ENCODE measurements at places on chromosomes 2 and 18. TPM values are rescaled to one million over a fixed set of nuclear protein-coding genes. Genes with fewer than 3 reads are reported as not detected.

CAPN14 gene
- 0.97 TPM for total RNA-seq

SNORC gene
- total RNA-seq: 18.7 TPM

FBLN7 gene
- total RNA-seq: 2.5 TPM

XDH gene
- total RNA-seq: 1.7 TPM

GNAL gene
- 8.7 TPM for total RNA-seq

CASP8 gene
- 22.7 TPM for total RNA-seq

NEU4 gene
- total RNA-seq: 0.21 TPM

POTEJ gene
- not detected for total RNA-seq

TNFRSF11A gene
- total RNA-seq: 15.4 TPM

MIB1 gene
- total RNA-seq: 24.4 TPM

C2orf15 gene
- 0.72 TPM for total RNA-seq

SGPP2 gene
- 48.2 TPM for total RNA-seq

- H3K4me3 ChIP-seq: no peak overlapping the region
- DNase-seq: no peak
- H3K4me1 ChIP-seq: no peaks in the 10 kb centered on the region
Measured at GRCh38 chr18:70582981-70583380, 294.1 kb downstream of the SOCS6 start.

DNA sequence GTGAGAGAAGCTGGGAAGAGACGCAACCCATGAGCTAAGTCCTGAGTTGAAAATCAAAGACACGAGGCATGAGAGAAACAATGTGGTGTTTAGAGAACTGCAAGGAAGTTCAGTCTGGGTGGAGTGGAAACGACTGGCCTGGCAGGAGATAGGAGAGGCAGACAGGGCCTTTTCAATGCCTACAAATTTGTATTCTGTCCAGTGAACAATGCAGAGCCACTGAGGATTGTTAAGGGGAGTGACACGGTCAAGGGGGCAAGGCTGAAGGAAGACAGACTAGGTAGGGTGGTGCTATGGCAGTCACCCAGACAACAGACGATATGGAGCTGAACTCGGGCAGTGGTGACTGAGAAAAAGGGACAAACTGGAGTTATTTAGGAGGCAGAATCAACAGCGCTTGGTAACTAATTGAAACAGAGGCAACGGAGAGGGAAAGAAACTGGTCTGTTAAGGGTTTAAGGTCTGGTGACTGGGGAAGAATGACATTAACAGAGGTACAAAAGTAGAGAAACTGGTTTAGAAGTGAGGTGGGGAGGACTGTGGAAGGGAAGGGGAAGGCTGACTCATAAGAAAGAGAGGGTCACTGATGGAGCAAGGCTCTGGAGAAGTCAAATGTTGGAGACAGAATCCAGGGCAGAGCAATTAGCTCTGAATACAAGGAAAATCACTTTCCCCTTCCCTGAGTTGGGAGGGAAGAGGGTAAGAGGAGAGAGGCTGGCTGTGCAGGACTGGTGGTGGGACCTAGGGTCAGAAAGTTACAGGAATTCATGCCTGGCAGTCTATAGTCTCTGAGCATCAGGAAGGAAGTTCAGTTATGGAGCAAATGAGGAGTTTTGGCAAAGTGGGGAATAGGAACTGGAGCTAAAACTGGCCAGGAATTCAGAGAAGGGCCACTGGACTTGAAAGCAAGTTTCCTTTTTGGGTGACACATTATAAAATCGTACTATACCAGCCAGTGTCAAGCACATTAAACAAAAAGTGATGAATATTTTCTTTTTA is 63.4 kb upstream of the CHRNA1 start:
- H3K27ac ChIP-seq: peak overlapping the region; percentile 49
- no peak for DNase-seq
- H3K4me3 ChIP-seq: no peak overlapping the region
- no peaks in the 10 kb centered on the region for H3K27me3 ChIP-seq
- H3K36me3 ChIP-seq: no peaks in the 10 kb centered on the region

DNA sequence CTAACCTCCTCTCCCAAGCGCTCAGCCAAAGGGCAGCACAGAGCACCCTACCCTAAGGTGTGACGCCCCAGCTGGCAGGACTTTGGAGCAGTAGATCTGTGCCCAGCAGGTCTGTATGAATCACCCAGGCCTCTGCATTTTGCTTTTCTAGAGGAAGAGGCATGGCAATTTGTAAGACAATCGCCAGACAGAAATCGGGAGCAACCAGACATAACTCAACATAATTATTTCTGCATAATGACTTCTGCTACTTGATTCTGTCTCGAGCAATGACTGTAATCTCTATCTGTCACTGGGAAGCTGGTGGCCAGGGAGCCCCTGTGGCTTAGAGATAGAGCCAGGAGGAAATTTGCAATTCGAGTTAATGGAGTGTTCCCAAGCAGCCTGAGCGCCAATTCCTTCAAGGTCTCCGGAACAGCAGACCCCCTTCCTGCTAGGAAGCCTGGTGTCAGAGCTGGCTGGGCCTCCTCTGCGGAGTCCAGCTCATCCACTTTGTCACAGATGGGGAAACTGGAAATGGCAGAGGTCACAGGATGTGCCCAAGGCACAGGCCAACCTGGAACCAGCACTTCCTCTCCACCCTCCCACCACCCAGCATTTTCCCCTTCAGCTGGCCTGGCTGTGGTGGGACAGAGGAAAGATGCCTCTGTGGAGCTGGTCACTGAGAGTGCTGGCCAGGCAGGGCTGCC is 55.0 kb downstream of the ODC1 start:
- H3K4me3 ChIP-seq: no peak overlapping the region
- H3K4me1 ChIP-seq: peaks cover 54% of the 10 kb centered on the region
- H3K36me3 ChIP-seq: no peaks in the 10 kb centered on the region
- no peaks in the 10 kb centered on the region for H3K27me3 ChIP-seq
- no peak for DNase-seq
- H3K27ac ChIP-seq: no peak overlapping the region

DNA sequence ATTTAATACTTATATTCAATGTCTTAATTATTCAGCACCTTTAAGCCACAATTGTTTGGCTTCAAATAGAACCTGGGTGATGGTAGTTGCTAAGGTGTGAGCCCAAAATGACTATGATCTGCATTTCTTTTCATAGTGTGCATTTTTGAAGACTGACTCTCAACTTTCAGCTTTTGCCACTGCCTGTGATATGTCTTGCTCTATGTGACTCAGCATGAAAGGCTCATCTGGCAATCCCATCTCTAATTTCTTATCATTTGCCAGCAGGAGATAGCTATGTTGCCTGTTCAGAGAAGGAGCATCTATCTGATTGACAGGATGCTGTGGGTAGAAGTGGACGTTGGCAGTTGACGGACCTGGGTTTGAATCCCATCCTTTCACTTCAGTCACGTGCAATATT is 34.5 kb upstream of the CCDC93 start:
- H3K4me1 ChIP-seq: peaks cover 7% of the 10 kb centered on the region
- H3K27me3 ChIP-seq: peaks cover 12% of the 10 kb centered on the region
- H3K4me3 ChIP-seq: no peak overlapping the region
- H3K27ac ChIP-seq: no peak overlapping the region
- H3K36me3 ChIP-seq: no peaks in the 10 kb centered on the region

DNA sequence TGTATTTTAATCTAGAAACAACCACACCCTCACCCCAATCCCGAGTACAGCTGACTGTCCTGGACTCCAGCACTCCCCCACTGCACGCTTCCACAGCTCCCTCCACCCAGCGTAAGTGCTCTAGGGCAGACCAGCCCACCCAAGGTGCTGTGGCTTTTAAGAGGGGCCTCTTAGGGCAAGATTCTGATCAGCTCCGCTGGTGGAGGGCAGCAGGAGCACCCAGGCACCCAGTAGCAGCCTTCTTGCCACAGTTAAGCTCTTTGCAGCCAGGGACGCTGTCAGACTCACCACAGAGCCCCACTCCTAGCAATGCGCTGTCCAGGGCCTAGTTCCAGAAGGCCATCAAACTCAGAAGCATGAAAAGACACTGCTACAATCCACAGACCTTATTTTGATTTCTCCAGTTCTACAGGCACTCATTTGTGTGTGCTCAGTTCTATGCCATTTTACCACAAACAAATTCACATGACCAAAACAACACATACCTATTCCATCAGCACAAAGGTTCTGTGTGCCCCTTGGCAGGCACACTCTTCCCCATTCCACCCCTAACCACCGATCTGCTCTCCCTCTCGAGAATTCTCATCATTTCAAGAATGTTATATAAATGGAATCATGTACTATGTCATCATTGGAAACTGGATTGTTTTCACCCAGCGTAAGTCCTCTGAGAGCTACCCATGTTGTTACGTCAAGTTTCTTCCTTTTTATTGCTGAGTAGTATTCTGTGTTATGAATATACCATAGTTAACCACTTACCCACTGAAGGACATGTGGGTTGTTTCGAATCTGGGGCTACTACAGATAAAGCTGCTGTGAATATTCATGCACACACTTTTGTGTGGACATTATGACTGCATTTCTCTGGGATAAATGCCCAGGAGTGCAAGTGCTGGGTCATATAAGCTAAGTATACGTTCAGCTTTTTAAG is 40.4 kb downstream of the PTPN2 start:
- H3K4me3 ChIP-seq: no peak overlapping the region
- H3K36me3 ChIP-seq: no peaks in the 10 kb centered on the region
- no peaks in the 10 kb centered on the region for H3K27me3 ChIP-seq
- H3K27ac ChIP-seq: no peak overlapping the region

DNA sequence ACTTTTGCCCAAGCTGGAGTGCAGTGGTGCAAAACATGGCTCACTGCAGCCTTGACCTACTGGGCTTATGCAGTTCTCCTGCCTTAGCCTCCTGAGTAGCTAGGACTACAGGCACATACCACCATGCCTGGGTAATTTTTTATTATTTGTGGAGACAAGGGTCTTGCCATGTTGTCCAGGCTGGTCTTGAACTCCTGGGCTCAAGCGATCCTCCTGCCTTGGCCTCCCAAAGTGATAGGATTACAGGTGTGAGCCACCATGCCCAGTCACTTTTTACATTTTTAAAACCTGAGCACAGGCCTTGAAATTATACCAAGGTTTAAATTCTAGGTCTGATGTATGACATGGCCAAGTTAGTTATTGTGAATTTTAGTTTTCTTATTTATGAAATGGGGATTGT is 18.2 kb downstream of the SMAD4 start:
- no peak for DNase-seq
- peaks cover 27% of the 10 kb centered on the region for H3K36me3 ChIP-seq
- H3K27me3 ChIP-seq: no peaks in the 10 kb centered on the region
- H3K27ac ChIP-seq: no peak overlapping the region
- H3K4me3 ChIP-seq: no peak overlapping the region

- no peaks in the 10 kb centered on the region for H3K27me3 ChIP-seq
- H3K36me3 ChIP-seq: no peaks in the 10 kb centered on the region
- H3K4me1 ChIP-seq: no peaks in the 10 kb centered on the region
- no peak for DNase-seq
- H3K4me3 ChIP-seq: no peak overlapping the region
- H3K27ac ChIP-seq: no peak overlapping the region
Measured at GRCh38 chr2:39715095-39715494, 49.4 kb downstream of the TMEM178A start.

- no peak overlapping the region for H3K27ac ChIP-seq
- H3K4me1 ChIP-seq: peaks cover 10% of the 10 kb centered on the region
- H3K4me3 ChIP-seq: no peak overlapping the region
- peaks cover 3% of the 10 kb centered on the region for H3K27me3 ChIP-seq
Measured at GRCh38 chr2:217289177-217289906, 429.5 kb upstream of the TNP1 start.

- H3K27ac ChIP-seq: no peak overlapping the region
- no peaks in the 10 kb centered on the region for H3K4me1 ChIP-seq
- H3K4me3 ChIP-seq: no peak overlapping the region
- H3K36me3 ChIP-seq: no peaks in the 10 kb centered on the region
Measured at GRCh38 chr18:68564351-68564750, 150.6 kb downstream of the TMX3 start.

DNA sequence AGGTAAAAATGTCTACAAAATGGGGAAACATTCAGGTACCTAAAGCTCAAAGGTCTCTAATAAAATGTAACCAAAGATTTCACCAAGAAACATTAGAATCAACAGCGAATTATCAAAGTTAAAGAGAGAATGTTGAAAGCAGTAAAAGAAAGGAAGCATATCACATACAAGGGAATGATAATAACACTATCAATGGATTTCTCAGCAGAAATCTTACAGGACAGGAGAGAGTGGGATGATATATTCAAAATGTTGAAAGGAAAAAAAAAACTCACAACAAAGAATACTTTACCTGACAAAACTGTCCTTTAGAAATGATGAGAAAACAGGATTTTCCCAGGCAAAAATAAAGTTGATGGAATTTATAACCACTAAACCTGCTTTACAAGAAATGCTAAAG is 591.2 kb upstream of the POU3F3 start:
- no peak for DNase-seq
- H3K27me3 ChIP-seq: no peaks in the 10 kb centered on the region
- no peak overlapping the region for H3K4me3 ChIP-seq
- no peak overlapping the region for H3K27ac ChIP-seq
- no peaks in the 10 kb centered on the region for H3K4me1 ChIP-seq
- H3K36me3 ChIP-seq: no peaks in the 10 kb centered on the region

DNA sequence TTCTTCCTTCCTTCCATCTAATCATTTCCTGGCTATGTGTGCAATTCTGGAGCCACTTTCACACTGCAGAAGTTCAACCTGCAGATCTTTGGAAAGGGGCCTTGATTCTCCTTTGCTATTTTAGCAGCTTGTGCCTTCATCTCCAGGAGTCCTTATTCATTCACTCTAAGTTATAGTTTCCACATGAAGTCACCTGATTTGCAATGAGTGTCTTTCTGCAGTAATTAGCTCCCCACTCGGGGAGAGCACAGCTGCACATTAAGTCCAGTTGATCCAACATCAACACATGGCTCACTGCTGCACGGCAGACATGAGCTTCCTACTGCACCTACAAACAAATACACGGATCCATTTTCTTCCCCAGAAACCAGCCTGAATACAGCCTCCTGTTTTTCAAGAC is 323.1 kb upstream of the TNP1 start:
- H3K27me3 ChIP-seq: no peaks in the 10 kb centered on the region
- H3K27ac ChIP-seq: no peak overlapping the region
- H3K4me3 ChIP-seq: no peak overlapping the region
- H3K4me1 ChIP-seq: no peaks in the 10 kb centered on the region
- H3K36me3 ChIP-seq: no peaks in the 10 kb centered on the region

GRCh38 chr2:1681017-1681318 is 63.3 kb downstream of the PXDN start:
- no peak for DNase-seq
- H3K27ac ChIP-seq: no peak overlapping the region
- H3K27me3 ChIP-seq: no peaks in the 10 kb centered on the region
- no peaks in the 10 kb centered on the region for H3K4me1 ChIP-seq
- peaks cover 38% of the 10 kb centered on the region for H3K36me3 ChIP-seq

DNA sequence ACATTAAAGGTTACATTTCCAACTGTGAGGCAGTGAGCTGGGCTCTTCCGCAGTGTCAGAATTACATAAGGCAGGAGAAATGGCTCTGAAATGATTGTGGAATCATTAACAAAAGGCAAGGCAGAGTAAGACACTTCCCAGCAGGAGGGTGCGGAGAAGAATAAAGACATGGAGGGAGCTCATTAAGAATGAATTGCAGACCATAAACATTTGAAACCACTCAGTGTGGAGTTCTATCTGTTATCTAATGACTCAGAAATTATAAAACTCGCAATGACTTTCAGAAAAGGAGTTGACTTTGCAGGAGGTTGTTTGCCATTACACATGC is 77.0 kb downstream of the SMIM21 start:
- no peak overlapping the region for H3K4me3 ChIP-seq
- no peaks in the 10 kb centered on the region for H3K36me3 ChIP-seq
- H3K4me1 ChIP-seq: no peaks in the 10 kb centered on the region
- H3K27me3 ChIP-seq: no peaks in the 10 kb centered on the region
- H3K27ac ChIP-seq: no peak overlapping the region
- DNase-seq: no peak

GRCh38 chr2:133581010-133581760 is 12.9 kb upstream of the NCKAP5 start:
- H3K27ac ChIP-seq: no peak overlapping the region
- no peak for DNase-seq
- no peaks in the 10 kb centered on the region for H3K27me3 ChIP-seq
- peaks cover 23% of the 10 kb centered on the region for H3K4me1 ChIP-seq

- no peaks in the 10 kb centered on the region for H3K36me3 ChIP-seq
- DNase-seq: no peak
- H3K27me3 ChIP-seq: no peaks in the 10 kb centered on the region
- no peak overlapping the region for H3K4me3 ChIP-seq
Measured at GRCh38 chr2:36615222-36615621, 17.3 kb upstream of the FEZ2 start.

All from suprapubic skin (tissue), 4 donors.